ENCODE measurements at places on chromosomes 12 and 14.

- DNase-seq: no peak
These were observed 32.9 kb downstream of the ARID2 start for GRCh38 chr12:45762185-45763110.

GRCh38 chr14:70706177-70706576 is 64.5 kb downstream of the TTC9 start:
- no peak for DNase-seq

DNA sequence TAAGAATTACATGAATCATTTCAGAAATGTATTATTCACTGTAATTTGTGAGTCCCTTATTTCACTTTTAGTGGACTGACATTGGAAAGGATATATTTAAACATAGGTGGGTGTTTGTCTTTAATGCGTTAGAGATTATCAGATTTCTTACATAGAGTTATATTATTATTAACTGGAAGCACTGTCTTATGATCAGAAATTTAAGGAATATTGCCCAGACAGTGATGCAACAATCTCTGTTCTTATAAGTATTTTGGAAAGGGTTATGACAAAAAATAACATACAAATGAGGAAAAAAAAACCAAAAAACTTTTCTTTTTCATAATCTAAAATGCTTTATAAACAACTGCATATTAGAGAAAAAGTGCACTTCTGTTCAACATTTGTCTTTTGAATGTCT is 836.6 kb downstream of the SLC6A15 start:
- DNase-seq: no peak

DNA sequence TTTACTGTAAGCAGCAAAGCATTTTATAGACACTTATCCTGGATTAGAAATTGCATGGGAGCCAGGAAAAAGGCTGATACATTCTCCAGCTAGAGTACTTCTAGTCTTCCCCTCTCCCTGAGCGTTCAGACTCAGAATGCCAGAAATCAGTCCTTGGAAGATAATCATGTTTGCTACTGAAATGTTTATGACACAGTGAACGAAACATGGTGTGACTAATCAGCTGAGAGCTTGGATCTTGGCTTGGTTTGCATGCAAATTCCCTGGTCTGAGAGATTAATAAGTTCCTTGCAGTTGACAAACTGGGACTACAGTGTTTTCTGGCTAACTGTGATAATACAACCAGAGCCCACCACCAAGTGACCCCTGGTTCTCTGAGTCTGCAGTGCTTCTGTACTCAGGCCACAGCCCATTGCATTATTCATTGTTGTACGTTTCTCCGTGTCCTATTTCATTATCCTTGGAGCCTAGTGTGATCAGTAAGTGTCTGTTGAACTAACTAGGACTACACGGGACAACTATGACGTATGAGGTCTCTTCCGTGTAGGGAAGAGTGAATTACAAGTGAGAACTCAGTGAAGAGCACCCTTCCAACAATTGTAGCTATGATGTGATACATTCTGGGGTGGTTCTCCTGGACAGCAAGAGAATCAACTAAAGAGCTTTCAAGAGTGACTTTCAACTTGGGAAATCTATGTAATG is 34.6 kb upstream of the EVL start:
- no peak for DNase-seq

GRCh38 chr12:89706986-89707702 is 1.5 kb downstream of the ATP2B1 start:
- DNase-seq: no peak

DNA sequence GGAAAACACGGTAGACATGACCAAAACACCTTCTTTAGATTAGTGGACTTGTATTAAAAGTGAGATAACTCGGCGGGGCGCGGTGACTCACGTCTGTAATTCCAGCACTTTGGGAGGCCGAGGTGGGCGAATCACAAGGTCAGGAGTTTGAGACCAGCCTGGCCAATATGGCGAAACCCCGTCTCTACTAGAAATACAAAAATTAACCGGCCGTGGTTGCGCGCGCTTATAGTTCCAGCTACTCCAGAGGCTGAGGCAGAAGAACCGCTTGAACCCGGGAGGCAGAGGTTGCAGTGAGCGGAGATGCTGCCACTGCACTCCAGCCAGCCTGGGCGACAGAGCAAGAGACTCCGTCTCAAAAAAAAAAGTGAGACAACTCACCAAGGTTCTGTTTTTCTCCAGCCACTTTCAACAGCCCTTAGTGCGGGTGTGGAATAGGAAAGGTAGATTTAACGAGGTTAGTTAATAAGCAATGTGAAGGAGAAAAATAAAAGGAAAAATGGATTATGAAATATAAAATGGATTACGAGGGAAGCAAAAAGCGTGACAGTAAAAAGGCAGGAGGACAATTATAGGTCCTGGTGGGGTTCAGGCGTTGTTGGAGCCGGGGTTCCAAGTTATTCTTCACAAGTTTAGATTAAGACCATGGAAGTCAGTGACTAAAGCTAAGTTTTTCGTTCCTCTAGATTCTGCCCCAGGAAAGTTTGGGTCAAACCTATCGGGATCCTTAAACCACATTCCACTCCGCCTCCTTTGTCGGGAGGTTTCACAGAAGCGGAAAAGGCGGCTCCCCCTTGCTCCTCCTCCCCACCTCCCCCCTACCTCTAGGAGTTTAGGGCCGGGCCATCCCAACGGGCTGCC is 534 bp downstream of the PPP2R3C start:
- no peak for DNase-seq

DNA sequence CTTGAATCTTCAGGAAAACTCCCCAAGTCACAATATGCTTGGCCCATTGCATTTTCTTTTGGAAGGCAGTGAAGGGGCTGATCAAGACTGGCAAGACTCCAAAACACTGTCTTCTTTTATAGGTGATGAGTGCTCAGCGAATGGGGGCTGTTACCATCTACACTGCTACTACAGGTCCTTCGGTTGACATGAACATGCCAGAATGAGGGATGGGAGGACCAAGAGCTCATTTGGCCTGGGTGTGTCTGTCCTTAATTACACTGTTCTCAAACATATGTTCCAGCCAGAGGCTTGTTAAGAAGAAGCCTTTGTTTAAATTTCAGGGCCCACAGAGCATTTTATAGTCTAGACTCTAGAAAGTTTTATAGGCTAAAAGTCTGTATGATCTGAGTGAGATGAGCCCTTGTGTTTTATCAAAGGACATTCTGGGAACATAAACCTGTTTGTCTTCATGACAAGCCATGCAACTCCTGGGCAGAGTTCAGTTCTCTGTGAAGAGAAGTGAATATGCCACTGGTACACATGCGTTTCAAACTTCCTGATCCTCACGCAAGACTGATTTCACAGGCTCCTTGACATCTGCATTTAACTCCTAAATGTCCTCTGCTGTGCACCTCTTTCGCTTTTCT is 4.7 kb upstream of the FAM234B start:
- no peak for DNase-seq

- DNase-seq: no peak
These were observed 45.6 kb upstream of the MIS18BP1 start for GRCh38 chr14:45298423-45299117.

DNA sequence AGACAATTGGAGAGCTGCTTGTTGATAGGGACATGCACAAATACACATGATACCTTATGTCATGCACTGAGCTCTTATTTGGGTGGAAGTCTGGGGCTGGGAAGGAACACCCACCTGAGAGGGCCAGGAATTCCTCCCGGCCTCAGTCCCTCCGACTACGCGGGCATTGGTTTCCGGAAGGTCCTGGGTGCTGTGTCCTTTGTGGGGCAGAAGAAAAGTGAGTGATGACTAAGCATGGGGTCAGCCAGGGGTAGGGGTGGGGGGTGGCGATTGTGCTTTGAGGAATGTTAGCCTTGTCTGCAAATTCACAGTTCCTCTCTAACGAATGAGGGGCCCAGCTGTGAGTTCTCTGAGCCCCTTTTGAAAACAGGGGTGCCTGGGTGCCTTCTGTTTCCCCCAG is 798 bp downstream of the CELA1 start:
- no peak for DNase-seq

DNA sequence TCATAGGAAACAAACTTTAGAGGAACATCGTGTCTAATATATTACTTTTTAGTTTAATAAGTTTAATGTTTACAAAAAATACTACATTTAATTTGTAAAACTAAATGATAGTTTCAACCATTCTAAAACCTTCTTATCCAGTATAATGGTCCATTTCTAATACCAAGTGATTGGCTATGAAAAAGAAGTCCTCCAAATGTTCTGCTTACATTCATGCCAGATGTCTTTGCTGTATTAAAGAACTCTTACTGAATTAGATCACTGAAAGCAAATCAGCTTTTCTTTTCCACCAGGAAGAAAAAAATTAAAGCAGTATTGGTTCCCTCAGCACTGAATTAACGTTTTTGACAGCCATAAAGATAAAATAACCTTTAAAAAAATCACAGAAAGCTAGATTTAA is 3.7 kb downstream of the NOVA1 start:
- no peak for DNase-seq

GRCh38 chr12:31578632-31579031 is 12.3 kb downstream of the DENND5B start:
- no peak for DNase-seq

- DNase-seq: peak; percentile 88
These were observed 43.9 kb downstream of the SSPN start for GRCh38 chr12:26239122-26239851.

DNA sequence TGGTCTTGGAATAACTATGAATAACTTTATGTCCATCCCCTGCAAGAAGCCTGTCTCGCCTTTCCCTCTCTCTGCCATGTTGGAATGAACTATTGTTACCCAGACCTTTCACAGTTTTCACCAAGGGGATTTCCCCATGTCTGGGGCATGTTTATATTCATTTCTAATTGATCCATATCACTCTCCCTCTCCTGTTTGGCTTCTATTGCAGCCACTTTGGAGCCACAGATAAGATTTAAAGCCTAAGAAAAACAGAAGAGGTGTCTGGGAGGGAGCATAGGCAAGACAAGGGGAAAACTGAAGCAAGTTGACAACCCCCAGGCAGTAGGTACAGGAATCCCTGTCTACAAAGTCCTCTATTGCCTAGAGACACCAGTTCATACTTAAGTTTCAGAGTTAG is 41.0 kb upstream of the FOXJ2 start:
- DNase-seq: no peak

DNA sequence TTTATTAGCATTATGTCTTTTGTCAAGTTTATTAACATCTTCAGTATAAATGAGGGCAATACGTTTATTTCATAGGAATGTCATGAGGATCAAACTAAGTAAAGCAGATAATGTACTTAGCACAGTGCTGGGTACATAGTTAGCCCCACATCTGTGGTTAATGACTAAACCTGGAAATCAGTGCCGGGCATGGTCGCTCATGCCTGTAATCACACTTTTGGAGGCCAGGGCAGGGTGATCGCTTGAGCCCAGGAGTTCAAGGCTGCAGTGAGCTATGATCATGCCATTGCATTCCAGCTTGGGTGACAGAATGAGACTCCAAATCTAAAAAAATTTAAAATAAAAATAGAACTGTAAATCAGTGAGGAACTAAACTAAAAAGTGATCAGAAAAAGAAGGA is 44.8 kb upstream of the GUCY2C start:
- DNase-seq: no peak

DNA sequence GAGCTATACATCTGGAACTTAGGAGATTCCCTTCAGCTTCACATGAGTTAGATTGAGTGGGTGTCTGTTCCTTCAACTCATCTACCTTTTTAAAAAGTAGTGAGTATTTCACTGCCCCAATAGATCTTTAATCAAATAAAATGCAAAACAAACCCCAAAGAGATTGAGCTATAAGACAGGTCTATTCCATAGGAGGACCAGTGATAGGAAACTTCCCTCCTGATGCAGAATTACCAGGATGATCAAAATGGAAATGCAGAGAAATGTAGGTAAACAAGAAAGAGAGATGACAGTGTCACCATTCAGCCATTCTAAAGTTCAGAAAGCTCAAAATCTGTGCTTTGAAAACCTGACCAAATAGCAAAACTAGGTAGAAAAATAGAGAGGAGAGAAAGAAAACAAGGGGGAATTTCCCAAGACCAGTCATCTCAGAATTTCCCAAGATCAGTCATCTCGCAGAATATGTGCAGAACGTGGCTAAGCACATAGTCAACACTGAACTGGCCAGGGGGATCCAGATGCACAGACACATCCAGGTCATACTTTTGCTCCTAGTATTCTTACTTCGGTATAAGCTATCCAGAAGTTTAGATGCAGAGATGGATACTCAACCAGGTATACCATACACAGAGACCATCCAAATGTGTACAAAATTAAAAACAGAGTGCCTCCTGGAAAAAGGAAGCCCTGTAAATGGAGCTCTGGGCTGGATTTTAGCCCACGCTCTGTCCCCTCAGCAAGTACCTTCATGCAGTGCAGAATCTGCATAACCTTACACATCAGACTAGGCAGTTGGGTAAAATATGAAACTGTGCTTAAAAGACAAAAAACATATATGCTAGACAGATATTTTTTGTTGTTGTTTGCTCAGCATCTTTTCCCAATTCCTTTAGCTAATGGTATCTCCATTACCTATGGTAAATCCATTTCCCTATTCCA is 27.4 kb downstream of the SLC41A2 start:
- no peak for DNase-seq

DNA sequence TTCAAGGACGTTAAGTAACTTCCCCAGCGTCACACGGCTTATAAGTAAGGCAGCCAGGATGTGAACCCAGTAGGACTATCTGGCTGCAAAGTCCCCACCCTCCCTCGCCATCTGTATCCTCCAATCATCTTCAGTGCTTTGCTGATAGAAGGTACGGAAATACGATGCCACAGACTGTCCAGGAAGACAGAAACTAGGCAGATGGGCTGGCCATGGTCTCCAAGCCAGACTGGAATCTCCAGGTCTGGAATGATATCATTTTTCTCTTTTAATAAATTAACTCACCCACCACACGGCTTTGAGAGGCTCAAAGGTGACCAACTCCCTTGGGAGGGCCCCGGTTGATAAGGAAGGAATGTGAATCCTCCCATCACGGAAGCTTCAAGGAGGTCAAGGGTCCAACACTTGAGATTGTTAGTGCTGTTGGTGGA is 16.3 kb upstream of the BDKRB1 start:
- DNase-seq: no peak

- DNase-seq: no peak
These were observed 101.3 kb downstream of the SRGAP1 start for GRCh38 chr12:63945777-63946176.

GRCh38 chr12:94679554-94680195 is 29.3 kb upstream of the TMCC3 start:
- no peak for DNase-seq

DNA sequence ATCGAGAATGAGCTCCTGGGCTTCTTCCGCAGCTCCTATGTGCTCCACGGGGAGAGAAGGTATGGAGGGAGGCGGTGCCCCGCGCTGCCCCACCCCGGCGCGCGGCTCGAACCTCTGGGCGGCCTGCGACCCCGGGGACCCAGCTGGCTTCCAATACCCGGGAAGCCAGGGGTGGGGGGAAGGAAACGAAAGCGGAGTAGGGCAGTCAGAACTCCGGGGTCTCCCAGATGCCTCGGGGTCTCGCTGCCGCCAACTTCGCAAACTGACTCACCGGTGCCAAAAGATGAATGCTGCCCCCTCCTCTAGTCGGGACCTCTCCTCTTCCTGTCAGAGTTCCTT is 1.3 kb downstream of the TRHDE start:
- DNase-seq: no peak

GRCh38 chr12:122082621-122083356 is 4.2 kb downstream of the MLXIP start:
- no peak for DNase-seq

DNA sequence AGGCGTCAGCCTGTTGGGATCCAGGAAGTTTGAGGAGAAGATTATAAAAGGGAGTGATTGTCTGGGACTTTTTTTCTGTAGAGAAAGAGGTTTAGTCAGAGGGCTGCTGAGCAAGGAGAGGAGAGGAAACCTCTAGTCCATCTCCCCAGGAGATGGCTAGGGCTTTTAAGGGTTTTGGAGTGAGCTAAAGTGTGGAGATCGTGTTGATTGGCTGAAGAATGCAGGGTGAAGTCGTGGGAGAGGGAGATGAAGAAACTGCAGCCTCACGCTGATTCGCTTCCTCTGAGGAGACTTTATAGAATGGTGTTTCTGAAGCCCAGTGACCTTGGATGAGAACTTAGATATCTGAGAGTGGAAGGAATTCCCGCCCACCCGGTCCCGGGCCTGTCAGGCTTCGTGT is 193.7 kb upstream of the PWP1 start:
- DNase-seq: no peak
